RWPE1 (cell line): ENCODE measurements at places on chromosomes 7 and 10.
A peak's percentile ranks its signal among the peaks of the same experiment; 100 is the strongest.

DNA sequence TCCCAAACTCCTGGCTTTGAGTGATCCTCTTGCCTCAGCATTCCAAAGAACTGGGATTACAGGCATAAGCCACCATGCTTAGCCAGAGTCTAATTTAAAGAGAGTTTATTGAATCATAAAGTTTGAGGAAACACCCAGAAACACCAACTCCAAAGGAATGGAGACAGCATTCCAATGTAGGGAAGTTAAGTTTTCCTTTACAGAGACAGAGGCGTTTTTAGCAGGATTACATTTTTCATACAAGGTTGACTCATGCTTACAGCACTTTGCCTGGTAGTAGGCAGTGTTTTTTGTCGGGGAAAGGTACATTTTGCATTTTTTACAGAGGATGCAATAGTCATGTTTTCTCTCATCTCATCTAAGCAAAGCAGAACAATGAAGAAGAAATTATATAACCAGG is 18.9 kb upstream of the OPN4 start:
- peak; percentile 88 for DNase-seq

- no peak for DNase-seq
These were observed 20.6 kb downstream of the HSPA12A start for GRCh38 chr10:116721547-116722392.

- DNase-seq = no peak
These were observed 241.3 kb downstream of the GLI3 start for GRCh38 chr7:41995632-41996271.

DNA sequence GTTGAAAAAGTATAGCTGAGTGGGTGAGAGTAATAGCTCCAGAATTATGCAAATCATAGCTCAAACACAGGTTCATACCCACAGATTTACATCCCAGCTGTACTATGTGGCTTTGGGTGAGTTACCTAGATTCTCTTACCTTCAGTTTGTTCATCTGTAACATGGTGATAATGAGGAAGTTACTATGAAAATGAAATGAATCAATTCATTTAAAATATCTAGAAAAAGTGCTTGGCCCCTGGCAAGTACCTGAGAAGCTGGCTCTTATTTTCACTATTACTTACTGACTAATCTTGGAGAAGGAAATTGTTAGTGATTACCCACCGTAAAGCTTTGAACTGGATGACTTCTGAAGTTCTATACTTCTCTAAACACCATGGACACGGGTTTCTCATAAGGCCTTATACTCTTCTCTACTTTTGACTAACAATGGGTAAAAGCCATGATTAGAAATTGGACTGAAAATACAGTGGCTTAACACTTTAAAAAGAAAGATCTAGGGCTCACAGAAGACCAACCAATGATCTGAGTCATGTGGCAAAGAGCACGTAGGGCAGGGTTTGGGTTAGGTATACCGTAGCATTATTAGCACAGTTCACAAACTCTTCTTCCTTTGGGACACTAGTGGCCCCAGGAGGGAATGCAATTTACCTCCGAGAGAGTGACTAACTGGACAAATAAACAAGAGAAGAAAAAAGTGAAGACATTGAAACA is 149.2 kb downstream of the PLPP4 start:
- no peak for DNase-seq

- no peak for DNase-seq
These were observed 92.3 kb downstream of the BMPR1A start for GRCh38 chr10:86848747-86849146.

- DNase-seq = no peak
These were observed 27.2 kb downstream of the C1GALT1 start for GRCh38 chr7:7209412-7210050.

GRCh38 chr10:131655101-131655849 is 245.5 kb upstream of the PPP2R2D start:
- DNase-seq = peak; percentile 24

DNA sequence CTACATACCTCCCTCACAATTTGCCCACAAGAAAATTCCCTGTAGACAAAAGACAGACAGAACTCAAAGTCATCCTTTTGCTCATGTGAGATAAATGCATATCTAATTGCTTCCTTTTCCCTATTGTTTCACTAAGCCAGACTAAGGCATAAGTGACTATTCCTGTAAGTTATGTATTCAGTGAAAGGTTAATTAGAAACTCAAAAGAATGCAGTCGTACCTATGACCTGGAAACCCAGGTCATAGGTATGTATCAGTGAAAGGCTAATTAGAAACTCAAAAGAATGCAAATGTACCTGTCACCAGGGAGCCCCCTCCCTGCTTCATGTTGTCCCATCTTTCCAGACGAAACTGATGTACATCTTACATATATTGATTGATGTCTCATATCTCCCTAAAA is 10.3 kb upstream of the GARS1 start:
- DNase-seq = no peak

- no peak for DNase-seq
These were observed 69.6 kb upstream of the GATA3 start for GRCh38 chr10:7984896-7985295.

DNA sequence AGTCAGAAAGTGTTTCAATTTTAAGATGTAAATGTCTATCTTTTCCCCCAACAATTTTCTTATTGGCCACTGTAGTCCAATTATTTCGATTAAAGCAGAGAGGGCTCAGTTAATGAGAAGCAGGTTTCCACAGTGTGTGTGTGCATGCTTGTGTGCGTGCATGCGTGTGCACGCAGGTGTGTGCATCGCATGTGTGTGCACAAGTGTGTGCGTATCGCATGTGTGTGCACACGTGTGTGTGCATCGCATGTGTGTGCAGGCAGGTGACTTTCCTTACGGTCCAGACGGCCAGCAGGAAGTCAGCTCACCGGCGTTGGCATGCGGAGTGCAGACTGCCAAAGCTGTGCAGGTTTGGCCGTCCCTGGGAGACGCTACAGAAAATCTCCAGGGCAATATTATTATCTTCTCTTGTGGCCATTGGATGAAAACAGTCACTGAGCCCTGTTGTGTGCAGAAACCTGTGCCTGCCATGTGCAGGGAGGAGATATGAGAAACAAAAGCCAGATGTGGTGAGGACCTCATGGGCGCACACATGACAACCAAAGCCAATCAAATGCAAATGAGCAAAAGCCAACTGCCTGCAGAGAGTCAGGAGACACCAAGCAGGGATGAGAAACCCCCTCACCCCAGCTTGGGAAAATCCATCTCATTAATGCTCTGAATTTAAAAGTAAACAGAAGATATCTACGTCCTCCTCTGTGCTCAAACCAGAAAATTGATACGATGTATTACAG is 70.4 kb downstream of the C10orf90 start:
- DNase-seq = no peak
